Islet precursor cell (in vitro differentiated cells): ENCODE measurements at places on chromosomes 6 and 20.

- no peak for DNase-seq
Measured at GRCh38 chr6:5679270-5679669, 327.5 kb downstream of the NRN1 start.

DNA sequence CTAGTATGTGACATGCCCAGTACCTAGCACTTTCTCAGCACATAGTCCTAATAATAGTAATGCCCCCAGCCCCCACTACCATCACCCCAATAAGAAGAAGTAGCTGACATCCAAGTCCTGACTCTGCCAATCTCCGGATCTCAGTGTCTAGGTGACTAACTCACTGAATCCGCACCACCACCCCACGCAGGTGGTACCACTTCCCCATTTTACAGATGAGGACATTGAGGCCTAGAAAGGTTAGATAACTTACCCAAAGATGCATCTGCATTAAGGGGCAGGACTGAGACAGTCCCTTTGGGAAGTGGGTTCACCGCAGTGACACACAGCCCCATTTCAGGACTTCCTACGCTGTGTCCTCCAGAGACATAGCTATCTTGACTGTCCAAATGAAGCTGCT, 241.2 kb downstream of the TFAP2C start:
- no peak for DNase-seq

GRCh38 chr20:6888736-6889395, 121.4 kb downstream of the BMP2 start:
- DNase-seq: no peak

- no peak for DNase-seq
Measured at GRCh38 chr6:38522322-38522721, 117.4 kb downstream of the BTBD9 start.

- DNase-seq: no peak
Measured at GRCh38 chr6:163522033-163522432, 107.5 kb downstream of the QKI start.

- no peak for DNase-seq
Measured at GRCh38 chr6:37523412-37523811, 23.7 kb upstream of the CCDC167 start.

- DNase-seq: peak; percentile 80
Measured at GRCh38 chr20:63290677-63291472, 2.1 kb upstream of the COL20A1 start.

DNA sequence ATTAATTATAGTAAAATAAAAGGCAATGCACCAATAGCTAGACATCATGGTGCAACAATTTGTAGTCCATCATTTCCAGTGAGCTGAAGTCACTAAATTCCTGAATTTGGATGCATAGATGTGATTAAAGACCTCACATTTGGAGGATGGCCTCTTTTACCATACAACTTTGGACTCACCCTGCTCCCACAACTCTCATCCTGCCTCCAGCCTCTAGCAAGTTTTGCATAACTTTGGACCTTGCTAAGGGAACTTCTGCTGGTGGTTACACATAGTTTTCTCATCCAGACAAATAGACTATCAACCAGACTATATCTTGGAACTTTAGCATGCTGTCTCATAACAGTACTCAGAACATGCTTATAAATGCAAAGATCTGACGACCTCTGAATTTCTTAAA, 12.8 kb upstream of the ELOVL2 start:
- no peak for DNase-seq

DNA sequence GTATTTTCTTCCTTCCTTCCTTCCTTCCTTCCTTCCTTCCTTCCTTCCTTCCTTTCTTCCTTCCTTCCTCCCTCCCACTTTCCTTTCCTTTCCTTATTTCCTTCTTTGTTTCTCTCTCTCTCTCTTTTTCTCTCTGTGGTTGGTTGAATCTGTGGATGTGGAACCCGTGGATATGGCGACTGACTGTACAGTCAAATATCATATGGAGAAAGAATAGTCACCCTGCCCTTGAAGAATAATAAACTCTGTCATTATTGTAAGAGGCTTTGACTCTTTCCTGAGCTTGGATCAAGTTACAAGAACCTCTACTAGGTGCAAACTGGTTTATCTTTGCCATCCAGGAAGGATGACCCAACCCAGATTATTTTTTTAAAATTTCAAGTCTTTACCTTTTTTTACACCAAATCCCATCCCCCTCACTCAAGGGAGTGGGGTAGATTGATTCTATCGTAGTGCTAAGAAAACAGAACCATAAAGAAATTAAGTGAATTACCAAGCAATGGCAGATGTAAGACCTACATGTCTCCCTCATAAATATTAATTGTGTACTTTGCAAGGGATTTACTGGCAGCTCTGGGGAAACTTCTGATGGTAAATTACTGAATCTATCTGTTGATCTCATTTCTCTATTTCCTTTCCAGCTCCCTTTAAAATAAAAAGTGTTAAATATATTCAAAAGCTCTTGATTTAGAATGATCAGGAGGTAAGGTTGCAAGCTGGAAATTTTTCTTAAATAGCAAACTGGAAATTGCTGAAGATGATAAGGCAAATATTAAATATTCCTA, 667.5 kb downstream of the UTRN start:
- DNase-seq: no peak

- no peak for DNase-seq
Measured at GRCh38 chr6:24911796-24912382, 23.9 kb downstream of the RIPOR2 start.

- peak; percentile 85 for DNase-seq
Measured at GRCh38 chr6:106746652-106747051, 117.3 kb downstream of the QRSL1 start.

- DNase-seq: no peak
Measured at GRCh38 chr6:148973538-148974208, 226.8 kb downstream of the UST start.

DNA sequence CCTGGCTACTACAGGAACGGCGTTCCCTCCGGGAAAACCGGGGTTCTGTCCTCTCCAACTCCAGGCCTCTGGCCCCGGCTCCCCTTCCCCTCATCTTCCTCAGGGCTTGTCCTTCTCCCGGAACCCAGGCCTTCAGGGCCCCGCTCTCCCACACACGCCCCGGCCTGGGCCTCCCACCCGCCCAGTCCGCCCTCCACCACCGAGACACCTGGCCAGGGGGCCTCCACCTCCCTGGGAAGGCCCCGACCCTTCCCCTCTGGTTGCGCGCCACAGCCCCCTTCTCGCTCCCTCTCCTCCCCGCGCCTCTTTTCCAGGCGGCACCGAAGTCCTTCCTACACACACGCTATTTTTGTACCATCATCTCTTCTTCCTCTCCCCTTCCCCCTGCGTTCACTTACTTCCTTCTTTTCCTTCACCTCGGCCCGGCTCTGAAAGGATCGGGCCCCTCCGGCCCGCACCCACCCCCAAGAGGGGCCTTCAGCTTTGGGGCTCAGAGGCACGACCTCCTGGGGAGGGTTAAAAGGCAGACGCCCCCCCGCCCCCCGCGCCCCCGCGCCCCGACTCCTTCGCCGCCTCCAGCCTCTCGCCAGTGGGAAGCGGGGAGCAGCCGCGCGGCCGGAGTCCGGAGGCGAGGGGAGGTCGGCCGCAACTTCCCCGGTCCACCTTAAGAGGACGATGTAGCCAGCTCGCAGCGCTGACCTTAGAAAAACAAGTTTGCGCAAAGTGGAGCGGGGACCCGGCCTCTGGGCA, 1.3 kb upstream of the SIRPA start:
- DNase-seq: no peak

GRCh38 chr6:52352239-52353018, 9.5 kb upstream of the PAQR8 start:
- DNase-seq: peak; percentile 88

- DNase-seq: peak; percentile 79
Measured at GRCh38 chr20:18645851-18646250, 58.0 kb downstream of the DTD1 start.
